ENCODE measurements at places on chromosomes 5 and 9.

DNA sequence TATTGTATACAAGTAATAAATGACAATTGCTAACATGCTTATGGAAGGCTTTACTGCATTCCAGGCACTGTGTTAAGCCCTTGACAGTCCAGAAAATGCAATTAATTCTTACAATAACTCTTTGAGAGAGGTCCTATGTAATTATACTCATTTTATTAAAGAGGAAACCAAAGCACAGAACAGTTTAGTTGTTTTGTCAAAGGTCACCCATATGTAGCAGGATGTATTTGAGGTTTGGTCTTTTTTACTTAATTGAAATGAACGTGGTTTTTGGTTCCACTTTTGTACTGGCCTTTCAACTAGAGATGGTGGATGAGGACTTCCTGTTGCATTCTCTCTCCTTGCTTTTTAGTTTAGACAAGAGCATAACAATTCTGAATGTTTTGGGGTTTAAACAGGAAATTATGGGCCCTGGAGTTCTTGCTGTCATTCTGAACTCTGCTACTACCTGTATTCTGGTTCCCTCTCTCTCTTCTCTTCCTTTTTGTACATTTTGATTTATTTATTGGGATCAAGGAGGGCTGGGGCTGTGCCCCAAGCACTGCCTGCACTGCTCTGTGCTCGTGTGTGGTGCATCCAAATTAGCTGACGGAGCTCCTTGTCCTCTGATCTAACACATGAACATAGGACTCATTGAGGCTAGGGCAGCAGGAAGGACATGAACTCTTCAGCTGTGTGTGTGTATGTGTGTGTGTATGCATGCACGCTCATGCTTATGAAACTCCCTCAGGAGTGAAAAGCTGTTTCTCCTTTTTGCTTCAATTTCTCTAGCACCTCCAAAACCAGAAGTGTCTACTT, 47.4 kb downstream of the SLC28A3 start:
- no peak for DNase-seq

DNA sequence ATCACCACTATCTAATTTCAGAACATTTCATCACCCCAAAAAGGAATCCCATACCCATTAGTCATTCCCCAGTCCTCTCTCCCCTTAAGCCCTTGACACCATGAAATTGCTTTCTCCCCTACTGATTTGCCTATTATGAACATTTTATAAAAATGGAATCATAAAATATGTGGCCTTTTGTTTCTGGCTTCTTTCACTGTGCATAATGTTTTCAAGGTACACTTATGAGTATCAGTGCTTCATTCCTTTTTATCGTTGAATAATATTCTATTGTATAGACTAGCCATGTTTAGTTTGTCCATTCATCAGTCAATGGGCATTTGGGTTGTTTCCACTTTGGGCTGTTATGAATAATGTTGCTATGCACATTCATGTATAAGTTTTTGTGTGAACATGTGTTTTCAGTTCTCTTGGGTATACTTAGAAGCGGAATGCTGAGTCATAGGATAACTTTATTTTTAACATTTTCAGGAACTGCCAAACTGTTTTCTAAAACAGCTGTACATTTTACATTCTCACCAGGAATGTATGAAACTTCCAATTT, 40.4 kb upstream of the FGF1 start:
- DNase-seq, result no peak

GRCh38 chr5:135052511-135053145, 18.6 kb upstream of the PITX1 start:
- no peak for DNase-seq

DNA sequence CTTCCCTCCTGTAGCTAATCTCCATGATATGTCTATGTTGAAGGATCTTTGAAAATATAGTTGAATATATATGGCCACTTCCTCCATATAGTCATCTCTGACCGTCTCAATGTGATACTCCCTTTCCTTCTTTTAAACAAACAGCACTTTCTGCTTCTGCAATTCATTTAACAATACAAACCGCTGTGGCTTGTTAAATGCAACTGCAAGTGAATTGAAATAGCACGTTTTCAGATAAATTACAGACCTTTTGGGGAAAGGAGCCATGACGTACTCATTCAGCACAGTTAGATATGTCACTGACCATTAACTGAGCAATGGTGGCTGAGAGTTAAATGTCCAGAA, 82.5 kb downstream of the FBXO38 start:
- no peak for DNase-seq

GRCh38 chr9:71921190-71921814, 9.9 kb downstream of the C9orf85 start:
- DNase-seq, result no peak

GRCh38 chr9:127972236-127972871, 8.4 kb downstream of the EEIG1 start:
- no peak for DNase-seq

DNA sequence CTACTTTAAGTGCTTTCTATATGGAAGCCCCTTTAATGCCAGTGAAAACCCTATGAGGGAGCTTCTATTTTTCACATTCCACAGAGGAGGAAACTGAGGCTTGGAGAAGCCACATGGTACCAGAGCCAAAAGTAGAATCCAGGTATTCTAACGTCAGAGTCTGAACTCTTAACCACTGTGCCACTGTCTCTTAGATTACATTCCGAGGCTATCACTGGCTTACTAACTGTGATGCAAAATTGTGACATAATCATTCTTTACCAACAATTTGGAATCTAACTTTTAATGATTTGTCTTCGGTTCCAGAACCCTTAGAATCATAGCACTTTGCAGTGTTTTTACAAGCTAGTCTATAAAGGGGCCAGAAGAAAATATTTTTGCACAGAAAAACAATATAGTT, 59.2 kb downstream of the SLC1A3 start:
- no peak for DNase-seq

DNA sequence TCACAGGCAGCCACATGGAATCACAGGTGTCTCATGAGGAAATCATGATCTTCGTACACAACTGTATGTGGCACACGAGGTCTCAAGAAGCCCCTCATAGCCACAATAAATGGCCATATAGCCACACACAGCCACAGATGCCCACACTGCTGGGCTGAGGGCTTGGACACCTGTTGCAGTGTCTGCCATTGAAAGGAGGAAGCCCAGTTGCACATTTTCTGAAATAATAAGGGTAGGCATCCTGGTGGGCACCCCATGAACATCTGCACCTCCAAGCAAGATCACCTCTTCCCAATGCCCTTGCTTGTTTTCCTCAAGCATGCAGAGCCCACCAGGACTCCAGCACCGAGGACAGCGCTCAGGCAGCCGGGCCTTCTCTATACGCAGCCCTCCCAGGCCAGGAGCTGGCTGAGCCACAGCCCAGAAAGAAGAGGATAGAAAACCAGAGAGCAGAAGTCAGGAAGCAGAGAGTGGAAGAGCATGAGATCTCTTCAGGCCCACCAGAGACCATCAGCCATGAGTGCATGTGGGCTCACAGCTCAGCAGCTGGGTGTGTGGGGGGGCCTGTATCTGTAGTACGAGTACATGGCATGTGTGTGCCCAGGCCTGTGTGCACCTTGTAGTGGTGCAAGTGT, 1.0 kb upstream of the ACSL6 start:
- no peak for DNase-seq

DNA sequence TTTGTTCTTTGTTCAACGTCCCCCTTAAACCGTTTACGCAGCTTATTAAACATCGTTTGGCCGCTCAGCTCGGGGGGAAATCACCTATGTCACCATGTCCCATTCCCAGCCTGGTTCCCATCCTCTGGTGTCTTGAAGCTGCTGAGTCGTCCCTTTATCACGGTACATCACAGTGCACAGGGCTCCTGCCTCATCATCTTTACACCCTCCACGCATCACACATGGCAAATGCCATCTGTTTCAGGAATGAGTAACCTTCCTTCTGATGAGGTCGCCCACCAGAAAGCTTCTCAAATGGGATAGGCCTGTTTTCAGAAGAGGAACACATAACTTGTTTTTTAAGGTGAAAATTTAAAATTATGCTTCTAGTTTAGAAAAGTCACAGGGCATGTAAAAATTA, 7.9 kb upstream of the LHX6 start:
- no peak for DNase-seq

DNA sequence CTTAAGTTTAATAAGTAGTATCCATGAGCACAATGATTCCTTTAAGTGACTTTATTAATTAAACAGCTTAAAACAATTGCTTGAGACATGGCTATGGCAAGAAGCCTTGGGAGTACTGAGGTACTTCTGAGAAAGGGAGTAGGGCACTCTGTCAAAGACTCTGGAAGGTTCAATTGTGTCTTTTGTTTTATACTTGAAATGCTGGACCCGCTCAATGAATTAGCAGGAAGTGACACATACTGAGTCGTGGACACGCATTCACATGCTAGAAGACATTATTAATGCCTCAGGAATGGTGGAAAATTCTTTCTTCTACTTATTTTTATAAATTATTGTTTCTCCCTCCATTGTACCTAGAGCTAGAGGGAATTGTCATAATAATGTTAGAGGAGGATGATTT, 347.3 kb upstream of the ZNF608 start:
- no peak for DNase-seq

GRCh38 chr5:14777932-14778791, 93.4 kb downstream of the ANKH start:
- DNase-seq, result no peak

- no peak for DNase-seq
Measured at GRCh38 chr5:93022796-93023447, 558.1 kb downstream of the NR2F1-AS1 start.

- no peak for DNase-seq
Measured at GRCh38 chr5:64147849-64148441, 17.7 kb upstream of the RNF180 start.

DNA sequence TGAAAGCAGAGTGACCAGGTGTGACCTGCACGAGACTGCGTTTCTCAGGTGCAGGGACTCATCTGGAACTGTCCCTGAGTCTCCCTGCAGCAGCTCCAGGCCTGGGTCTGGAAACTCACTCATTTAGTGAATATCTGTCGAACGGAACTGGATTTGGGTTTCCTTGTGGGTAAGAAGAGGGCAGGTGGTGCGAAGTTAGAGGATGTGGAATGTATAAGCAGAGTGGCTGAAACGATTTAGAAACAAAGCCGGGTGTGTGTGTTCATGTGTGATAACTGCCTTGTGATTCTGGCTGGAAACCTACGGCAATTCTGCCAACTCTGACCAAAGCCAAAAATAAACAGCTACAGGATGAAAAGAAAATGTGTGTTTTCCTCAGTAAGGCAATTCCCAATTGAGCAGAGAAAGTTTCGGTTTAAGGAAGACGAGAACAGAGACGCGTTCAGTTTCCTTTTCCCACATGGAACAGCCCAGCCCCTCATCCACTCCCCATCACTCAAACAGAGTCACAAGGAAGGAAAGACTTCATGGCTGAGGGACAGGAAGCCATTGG, 130.3 kb downstream of the NSG2 start:
- no peak for DNase-seq

DNA sequence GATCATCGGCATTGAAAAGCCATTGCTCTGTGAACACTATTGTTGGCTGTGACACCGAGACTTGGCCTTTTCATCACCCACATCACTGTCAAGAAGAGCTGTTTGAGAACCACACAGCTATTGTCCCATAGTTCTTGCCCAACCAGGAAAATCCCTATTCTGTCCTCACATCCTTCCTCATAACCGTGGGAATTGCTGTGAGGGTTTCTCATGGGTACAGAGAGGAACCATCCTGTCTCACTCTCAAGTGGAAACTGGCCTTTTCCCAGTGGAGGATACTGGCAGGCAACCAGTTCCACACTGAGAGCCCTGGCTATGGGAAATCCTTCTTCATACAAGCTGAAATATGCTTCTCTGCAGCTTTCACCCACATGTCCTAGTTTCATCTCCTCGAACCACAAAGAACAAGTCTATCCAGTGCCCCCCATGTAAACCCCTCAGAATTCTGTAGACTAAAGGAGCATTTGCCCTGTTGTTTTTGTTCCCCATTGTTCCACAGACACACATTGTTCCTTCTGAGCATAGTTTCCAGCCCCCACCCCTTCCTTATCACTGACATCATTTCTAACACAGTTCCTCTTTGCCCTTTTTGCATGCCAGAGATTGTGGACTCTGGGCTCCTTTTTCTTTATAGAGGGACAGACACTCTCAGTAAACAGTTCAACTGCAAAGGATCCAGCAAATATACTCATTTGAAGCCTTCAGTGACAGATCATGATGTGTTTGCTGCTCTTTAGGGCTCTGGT, 57.8 kb upstream of the C5orf46 start:
- DNase-seq, result no peak

DNA sequence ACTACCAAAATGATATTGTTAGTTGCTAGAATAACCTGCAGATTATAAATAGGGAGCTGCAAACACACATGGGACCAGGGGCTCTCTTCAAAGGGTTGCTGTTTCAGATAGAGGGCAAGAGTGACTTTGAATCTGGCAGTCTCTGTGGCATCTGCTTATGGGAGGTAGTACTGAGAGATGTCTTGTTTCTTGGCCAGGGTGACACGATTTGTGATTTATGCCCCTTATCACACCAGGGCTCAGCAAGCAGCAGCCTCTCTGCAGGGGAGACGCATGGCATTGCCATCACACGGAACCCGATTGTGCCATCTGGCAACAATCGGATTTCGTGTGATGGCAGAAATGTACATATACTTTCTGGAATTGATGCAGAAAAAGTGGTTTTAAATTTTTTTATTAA, 615.6 kb downstream of the ZNF608 start:
- no peak for DNase-seq

DNA sequence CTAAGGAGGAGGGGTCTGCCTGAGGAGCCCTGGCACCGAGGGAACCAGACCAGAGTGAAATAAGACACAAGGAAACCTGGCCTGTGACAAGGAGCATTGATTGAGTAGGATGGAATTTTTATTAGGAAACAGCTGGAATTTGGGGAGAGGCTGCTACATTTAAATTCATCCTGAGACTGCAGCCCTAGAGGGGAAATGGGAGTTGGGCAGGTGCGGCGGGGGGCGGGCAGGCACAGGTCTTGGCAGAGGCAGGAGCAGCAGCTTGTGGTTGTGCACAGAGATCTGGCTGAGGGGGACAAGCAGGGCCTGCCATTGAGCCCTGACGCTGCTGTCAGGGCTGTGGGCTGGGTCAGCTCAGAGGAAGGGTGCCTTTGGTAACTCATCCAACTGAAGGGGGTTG, 71.6 kb downstream of the PCDH1 start:
- no peak for DNase-seq

GRCh38 chr9:131565369-131565768, 20.0 kb downstream of the PRRT1B start:
- no peak for DNase-seq

All from NCI-H2107 (cell line).